ENCODE measurements at places on chromosomes 6 and 20.

GRCh38 chr6:166977621-166978525 lies 21.3 kb upstream of the CEP43 start:
- DNase-seq: no peak

DNA sequence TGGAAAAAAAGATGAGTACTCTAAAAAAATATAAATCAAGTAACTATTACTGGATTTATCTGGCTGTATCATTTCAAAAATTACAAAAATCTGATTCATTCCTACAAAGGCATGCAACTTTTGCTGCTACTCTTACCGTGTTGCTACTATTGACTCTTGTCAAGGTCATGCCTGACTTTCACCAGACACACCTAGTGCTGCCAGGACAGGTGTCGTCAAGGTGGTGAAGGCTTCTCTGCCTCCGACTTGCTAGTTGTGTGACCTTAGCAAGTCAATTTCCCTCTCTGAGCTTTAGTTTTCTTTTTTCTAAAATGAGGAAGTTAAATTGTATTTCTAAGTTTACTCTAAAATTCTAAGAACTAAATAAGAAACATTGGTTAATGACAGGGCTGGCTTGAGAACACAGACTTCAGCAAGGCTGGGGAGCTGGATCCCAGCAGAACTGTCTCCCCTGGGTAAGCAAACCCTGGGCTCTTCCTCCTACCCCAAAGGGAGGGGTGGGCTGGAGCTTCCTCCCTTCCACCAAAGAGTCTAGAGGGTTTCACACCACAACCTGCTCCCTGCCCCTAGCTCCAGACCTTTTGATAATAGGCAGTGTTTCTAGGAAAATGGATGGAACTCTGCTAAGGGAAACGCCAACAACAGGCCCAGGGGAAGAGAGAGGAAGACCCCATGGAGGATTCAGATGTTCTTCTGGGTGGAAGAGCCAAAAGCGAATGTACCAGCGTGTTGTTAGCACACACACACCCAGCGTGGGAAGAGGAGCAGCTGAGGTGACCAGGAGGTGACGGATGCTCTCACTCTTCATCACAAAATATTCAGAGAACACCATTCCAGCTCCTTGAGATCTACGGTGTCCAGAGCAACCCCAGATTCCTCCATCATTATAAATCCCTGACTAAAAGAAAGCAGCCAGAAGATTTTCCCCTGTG lies 47.9 kb upstream of the CITED2 start:
- DNase-seq: no peak

GRCh38 chr6:163655217-163656121 lies 241.0 kb downstream of the QKI start:
- no peak for DNase-seq

DNA sequence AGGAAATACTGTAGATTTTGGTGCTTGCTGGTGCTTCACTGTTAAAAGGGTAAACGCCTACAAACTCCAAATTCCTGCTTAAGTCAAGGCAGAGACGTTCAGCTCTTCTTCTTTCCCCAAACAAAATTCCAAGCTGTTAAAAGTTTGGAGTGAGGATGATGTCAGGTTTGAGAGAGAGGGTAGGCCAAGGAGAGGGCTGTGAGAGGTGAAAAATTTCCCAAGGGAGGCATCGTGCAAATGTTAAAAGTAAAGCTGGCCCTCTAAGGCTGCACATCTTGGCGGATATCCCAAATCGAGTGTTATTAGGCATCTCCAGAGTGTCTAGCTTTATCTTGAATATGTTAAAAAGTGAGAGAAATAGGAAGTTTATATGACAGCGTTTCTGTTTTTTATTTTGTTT lies 651.8 kb downstream of the QKI start:
- no peak for DNase-seq

DNA sequence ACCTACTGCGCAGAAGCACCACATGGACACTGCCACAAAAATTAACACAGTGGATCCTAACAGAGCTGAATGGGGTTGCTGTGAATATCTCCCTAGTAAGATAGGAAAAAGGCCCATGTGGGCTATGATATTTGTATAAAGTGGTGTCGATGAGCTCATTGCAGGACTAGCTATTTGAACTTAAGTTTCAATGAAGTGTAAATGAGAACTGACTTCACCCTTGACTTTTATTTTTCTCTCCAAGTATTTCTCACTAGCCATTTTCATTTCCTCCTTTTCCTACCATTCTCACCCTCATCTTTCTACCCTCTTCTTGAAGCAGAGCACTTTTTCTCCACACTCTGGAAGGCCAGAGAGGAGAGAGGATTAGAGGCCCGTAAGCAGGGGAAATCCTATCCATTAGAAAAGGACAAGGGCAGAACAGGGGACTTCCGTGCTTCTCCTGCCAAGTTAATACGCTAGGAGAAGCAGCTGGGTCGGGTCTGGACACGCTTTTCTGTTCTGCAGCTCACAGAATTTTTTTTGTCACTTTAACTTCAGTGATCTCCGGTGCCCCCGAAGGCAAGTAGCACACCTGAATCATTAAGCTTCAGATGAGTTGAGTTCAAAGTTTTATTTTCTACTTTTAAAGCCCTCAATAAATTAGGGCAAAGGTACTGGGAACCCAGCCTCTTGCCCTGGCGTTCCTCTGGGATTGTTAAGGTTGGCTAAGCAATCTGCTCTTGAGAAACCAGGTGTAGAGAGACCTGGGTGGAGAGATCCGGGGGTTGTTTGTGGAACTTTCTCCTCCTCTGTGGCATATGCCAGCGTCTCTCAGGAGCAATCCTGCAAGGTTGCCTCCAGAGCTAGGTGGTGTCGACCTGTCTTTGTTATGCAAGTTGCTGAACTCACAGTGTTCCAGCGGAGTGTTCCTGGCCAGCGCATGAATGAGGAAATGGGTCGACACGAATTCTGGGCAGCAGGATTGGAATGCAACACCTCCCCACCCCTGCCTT lies 56.2 kb upstream of the ARID1B start:
- no peak for DNase-seq

DNA sequence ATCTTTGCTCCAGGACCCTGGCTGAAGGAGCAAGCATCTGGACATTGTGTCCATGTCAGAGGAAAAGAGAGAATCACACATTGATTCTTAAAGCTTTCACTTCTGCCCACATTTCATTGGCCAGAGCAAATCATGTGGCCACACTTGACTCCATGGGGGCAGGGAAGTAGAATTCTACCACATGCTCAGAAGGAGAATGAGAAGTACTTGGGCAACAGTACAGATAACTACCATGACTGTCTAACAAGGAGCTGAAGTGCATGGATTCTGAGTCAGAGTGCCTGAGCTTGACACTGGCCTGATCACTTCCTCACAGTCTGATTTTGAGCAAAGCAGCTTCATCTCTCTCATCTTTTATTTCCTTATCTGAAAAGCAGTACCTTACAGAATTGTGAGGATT lies 38.6 kb downstream of the GHRH start:
- no peak for DNase-seq

DNA sequence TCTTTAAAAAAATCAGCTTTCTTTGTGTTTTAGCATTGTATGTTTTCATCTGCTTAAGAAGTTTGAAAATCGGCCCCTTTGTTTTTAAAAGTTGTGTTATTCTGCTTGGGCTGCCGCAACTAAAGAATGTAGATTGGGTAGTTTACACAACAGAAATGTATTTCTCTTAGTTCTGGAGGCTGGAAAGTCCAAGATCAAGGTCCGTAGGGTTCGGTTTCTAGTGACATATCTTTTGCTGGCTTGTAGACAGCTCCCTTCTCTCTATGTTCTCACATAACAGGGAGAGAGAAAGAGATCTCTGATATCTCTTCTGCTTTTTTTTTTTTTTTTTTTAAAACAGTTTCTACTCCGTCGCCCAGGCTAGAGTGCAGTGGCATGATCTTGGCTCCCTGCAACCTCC lies 138.6 kb downstream of the TBC1D7 start:
- no peak for DNase-seq

- no peak for DNase-seq
These were observed 19.1 kb upstream of the AAR2 start for GRCh38 chr20:36217226-36217625.

GRCh38 chr6:166949528-166950442 lies 6.6 kb downstream of the RNASET2 start:
- DNase-seq: no peak

- no peak for DNase-seq
These were observed 7.0 kb downstream of the GRIK2 start for GRCh38 chr6:101400326-101401135.

DNA sequence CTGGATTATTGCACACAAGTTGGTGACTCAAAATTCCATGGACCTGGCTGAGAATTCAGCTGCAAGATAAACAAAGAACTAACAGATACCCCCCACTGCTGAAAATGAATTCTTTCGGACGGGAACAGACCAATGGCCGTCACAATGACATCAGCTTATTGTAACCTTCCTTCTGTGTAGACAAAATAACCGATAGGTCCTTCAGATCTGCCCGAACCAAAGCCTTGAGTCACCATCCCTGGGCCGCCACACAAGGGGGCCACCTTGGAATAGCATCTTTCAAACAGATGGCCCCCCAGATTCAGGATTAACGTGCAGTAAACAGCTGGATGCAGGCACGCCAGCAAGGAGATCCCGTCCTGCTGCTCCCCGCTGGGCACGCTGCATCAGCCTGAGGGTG lies 214.0 kb upstream of the EXOC2 start:
- no peak for DNase-seq

DNA sequence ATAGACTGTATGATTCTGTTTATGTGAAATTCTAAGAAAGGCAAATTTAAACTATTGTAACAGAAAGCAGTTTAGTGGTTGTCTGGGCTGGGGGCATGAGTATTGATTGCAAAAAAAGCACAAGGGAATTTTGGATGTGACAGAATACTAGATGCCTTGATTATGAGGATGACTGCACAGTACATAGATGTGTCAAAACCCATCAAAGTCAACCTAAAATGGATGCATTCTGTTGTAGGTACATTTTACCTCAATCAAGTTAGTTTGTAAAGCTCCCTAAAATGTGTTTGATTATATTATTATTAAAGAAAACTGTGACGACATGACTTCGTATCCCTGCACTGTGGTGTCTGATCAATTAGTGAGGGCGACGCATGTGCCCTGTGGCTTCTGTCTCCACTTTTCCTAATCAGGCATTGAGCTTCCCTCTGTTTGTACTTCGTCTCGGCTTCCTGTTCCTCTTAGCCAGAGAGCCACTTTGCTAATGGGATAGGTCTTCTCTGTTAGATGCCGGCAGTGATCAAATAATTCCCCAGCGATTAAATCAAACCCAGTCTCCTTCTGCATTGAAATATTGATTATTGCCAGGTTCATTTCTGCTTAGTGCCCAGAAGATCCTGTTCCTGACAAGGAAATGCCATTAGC lies 118.3 kb upstream of the GGTLC1 start:
- DNase-seq: no peak

DNA sequence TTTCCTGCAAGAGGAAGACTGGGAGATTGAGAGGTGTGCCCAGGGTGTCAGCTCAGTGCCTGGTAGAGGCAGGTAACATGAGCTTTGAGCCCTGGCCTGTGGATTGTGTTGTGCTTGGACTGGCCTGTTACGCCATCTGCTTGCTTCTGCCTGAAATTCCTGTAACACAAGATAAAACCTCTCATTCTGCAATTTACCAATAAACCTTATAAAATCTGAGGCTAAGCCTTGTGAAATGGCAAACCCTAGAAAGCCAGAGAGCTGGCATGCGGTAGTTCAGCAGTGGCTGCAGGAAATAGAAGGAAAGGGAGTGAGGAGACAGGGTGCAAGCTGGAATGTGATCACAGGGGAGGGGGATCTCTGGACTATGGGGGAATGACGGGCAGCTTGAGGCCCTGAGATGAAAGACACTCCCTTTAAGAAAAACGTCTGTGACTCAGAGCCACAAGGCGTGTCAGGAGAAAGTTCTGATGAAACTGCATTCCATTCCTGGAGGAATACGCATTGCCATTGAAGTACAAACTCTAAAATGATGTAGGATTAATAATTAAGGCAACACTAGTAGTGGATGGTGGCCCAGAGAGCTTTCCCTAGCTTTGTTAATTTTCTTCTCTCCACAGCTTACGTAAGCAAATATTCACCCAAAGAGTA lies 26.3 kb upstream of the TFAP2A start:
- DNase-seq: no peak

DNA sequence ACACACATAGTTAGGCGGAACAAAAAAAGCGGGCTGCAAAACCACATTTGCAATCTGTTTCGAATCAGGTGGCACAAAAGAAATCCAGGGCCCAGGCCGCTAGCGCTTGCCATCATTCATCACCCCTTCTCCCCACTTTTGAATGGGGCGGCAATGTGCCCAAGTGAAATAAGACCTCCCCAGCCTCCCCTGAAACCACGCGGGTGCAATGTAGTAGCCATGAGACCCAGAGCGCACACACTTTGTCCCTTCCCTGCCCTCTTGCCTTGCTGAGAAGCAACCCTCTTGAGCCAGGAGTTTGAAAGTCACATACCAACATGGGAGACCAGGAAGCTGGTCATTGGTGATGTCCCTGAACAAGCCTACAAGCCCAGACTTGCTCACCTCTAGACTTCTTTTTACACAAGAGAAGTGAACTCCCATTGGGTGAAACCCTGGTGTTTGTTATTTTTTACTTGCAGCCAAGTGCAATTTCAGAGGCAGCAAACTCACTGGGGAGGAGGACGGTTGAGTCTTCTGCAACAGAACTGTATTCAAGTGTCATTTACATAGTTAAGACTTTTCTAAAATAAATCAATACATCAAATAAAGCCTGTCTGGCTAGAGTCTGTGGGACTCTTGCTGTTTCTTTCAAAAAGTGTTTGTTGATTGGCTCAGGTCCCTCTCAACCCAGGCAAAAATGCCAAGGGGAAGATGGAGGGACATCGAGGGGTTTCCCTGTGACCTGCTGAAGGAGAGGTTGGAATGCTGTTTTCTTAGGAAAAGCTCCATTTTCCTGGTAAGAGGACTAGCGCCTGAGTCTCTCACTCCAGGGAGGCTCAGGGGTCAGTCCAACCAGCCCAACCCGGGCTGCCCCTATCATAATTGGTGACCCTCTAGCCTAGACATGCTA lies 138.1 kb upstream of the PTPN1 start:
- DNase-seq: no peak

DNA sequence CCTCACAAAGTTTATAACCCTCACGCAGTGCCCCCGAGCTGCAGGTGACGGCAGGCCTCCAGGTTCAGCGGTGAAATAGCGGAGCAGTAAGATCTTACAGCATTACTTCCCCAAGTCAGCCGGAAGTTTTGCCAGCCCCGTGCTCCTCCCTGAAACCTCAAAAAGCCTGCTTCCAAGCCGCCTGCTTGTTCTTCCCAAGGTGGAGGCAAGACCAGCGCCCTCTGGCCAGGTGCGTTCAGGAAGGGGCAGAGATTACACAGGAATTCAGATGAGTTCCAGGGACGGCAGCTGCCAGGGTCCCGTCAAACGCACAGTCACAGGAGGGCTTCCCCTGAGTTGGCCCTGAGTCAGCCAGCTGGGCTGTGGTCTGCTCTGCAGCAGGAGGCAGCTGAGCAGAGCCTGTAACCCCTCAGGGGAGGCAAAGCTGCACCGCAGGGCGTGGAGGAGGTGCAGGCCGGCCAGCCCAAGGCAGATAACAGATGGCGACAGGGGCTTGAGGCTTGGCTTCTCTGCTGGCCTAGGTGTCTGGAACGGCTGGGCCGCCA lies 124.1 kb upstream of the RPS6KA2 start:
- no peak for DNase-seq

- DNase-seq: no peak
These were observed 636 bp downstream of the SRF start for GRCh38 chr6:43171707-43172103.
